AG20443 (cell line): ENCODE measurements at places on chromosomes 1 and 21.

- DNase-seq: no peak
Observed at GRCh38 chr1:191279266-191279800, 801.7 kb upstream of the BRINP3 start.

- no peak for DNase-seq
Observed at GRCh38 chr1:34263406-34263805, 86.7 kb downstream of the C1orf94 start.

- no peak for DNase-seq
Observed at GRCh38 chr1:167628741-167629515, 1.1 kb upstream of the RCSD1 start.

DNA sequence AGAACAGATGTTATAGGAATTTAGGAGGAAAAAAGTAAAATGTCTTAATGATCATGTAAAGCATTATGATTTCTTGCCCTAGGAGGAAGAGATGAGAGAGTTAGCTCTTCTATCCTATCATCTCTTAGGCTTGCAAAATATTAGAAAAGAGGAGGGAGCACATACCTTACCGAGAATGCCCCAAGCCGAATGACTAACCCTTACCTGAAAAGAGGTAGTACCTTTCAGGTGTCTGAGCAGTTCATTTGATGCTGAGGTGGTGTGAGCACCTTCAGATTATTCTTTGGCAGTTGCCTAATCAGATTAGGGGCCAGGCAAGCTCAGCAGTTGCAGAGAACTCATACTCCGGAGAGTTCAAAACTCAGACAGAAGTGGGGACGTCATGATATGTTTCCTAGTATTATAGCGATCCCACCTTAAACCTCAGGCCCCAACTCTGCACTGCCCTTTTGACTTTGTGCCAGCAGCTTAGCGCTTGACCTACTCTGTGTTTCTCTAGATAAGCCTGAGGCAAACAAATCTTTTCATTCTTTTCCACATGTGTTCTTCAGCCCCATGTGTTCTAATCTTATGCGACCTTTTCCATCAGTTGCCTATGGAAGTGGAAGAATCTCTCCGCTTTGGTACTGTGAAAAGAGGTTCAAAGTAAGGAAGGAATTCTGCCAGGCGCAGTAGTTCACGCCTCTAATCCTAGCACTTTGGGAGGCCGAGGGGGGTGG, 52.5 kb downstream of the ATP2B4 start:
- no peak for DNase-seq

DNA sequence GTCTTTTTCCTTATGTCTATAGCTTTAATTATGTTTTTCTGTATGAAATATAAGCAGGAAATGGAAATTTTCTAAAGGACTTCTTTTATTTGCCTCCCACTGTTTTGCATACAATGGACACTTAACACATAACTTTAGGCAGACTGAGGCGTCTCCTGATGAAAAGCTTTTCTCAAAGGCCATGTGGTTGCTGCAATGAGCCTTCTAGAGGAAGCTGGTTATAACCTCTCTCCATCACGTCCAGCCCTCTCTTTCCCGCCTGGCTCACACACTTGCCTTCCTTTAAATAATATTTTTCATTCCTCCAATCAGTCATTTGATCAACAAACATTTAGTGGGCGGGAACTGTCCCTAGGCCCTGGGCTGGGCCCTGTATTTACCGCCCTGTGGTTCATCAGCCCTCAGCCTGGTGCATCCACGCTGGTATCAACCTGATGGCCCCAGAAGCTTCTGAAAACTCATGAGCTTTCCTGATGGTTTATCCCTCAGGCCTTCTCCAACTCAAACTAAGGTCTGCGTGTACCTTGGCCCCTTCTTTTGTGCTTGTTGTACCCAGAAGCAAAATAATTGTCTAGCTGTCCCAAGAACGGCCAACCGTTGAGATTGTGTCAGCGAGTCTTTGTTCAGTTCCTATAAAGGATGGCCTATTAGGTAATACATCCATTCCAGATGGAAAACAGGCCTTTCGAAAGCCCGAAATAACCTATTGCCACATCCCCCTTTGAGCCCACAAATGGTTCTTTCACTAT, 75.3 kb upstream of the LYST start:
- DNase-seq: peak; percentile 34

- DNase-seq: no peak
Observed at GRCh38 chr21:40433538-40433937, 413.4 kb downstream of the DSCAM start.

DNA sequence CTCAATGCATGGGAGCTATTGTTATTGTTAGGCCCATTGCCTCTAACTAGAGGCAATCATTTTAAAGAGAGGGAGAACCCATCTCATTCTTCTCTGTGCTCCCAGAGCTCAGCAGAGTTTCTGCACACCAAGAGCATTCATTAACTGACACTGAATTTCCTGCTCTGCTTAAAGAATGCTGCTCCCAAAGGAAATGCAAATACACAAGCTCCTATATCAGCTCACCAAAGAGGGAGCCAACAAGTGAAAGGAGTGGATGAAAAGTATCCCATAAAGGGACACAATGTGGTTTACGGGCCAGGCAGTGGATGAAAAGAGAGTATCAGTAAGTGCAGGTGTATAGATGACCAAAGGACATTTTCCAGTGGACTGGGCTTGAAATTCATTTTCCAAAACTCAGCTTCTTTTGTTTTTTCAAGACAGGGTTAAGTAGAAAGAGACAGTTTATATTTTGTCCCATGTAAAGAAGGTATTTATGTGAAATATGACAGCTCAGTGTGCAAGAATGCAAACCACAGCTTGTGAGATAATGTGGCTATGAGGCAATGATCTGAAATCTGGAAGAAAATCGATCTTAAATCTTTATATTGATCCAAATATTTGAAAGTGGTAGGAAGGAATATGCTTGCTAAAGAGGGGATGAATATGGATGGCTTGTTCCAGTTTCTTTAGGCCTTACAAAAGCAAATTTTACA, 207.7 kb upstream of the CAMK1G start:
- DNase-seq: no peak

DNA sequence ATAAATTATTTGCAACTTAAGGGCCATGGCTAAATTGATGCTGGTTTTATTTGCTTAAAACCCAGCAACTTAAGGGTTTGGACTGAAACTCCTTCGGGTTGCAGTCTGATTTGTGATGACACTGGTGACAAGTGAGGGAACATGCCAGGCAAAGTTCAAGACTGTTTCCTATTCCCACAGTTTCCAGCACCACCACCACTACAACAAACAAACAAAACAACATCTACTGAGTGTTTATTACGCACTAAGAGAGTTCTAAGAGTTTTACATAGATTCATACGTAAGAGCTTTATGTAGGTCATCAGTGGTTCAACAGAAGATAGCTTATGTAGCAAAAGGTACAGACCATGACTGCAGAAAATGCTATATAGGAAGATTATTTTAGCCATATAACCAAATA, 1582.1 kb downstream of the BRINP3 start:
- no peak for DNase-seq

DNA sequence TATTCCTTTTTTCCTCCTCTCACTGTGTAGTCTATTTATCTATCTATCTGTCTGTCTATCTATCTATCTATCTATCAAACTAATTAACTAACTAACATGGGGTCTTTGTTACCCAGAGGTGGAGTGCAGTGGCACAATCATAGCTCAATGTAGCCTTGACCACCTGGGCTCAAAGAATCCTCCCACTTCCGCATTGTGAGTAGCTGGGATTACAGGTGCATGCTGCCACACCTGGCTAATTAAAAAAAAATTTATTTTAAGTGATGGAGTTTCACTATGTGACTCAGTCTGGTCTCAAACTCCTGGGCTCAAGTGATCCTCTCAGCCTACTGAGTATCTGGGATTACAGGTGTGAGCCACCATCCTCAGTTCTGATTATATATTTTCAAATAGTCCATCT, 71.4 kb downstream of the CCDC18 start:
- no peak for DNase-seq

GRCh38 chr1:53345996-53346813, 18.3 kb upstream of the LRP8 start:
- no peak for DNase-seq

DNA sequence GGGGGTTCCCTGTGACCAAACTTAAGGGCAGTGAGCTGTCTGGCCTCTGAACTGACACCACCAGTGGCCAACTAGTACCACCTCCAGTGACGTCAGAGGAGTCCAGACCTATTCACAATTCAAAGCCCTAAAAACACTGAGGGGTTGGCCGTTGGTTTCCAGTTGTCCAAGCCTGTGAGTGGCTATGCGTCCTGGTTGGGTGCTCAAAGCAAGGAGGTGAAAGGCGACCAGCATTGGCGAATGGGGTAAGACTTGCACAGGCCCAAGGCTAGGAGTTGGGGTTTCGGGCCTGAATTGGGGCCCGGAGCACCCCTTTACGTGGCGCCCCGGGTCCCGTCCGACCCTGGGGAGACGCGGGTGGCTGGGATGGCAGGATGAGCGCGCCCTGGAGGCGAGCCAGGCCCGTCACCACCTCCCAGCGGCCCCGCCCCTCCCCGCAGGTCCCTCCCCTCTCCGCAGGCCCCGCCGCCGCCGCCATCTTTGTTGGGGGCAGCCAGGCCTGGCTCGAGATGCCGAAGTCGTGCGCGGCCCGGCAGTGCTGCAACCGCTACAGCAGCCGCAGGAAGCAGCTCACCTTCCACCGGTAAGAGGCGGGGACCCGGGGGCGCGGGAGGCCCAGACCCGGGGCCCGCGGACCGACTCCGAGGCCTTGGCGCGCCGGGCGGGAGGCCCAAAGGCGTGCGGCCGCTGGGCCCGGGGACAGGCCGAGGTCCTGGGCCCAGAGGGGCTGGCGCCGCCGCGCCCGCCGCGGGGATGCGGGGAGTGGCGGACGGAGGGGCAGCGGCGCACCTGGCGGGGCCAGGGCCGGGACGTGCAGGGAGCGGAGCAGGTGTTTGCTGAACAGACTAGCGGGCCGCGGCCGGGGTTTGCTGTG, at the start of gene THAP3:
Gene THAP3 (plus strand): TSS at position 159 of the 874 bp plus-strand sequence. CDS start 351 bp downstream, at position 510.
- peak; percentile 95 for DNase-seq

DNA sequence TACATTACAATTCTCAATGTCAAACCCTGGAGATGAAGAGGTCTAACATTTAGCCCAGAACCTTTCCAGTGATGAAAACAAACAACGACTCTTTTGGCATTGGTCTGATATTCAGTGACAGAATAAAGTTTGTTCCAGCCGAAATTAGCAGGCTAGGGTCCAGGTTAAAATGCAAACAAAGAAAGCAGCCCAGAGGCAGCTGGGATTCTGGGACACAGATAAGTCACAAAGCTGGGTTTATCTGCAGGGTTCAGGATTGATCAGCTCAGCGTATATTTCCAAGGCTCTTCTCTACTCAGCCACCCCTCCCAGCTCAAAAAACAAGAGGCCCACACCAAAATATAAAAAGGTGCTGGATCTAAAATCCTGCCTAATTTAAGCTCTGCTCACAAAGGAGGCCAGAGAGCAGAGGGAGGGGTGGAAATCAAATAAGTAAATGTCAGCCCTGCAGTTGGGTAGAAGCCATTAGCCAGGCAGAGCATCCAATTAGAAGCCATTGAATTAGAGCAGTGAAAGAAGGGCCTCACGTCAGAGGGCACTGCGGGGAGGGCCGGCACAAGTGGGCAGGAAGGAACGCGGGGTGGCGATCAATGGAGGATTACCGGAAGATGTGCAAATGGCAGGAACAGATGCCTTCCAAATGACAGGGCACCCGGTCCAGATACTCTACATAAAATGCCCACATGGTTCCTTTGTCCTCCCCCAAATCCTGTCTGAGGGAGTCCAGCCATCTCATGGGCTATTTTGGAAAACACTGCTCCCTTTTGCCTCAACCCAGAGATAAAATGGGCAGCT, 3.2 kb upstream of the KLHDC8A start:
- DNase-seq: no peak

DNA sequence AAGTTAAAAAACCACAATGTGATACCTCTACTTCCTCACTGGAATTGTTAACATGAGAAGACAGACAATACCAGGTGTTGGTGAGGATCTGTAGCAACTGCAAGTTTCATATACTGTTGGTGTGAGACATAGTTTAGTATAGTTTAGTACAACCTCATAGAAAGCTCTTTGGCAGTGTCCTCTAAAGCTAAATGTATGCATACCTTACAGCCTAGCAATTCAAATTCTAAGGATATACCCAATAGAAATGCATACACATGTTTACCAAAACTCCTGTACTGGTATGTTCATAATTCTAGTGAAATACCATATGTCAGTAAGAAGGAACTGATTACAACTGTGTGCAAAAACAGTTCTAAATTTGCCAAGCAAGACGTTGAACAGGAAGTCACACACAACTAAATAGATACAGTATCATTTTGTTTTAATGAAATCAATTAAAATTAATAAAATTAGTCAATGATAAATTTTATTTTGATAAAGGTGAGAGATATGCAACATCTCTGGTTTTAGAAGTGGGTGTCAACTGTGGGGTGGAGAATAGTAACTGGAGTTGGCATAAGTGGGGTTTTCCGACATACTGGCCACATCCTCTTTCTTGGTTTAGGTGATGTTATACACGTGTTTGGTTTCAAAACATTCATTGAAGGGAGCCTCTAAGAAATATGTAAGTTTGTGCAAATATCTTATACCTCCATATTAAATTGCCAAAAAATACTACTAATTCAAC, 450.7 kb downstream of the PTPRC start:
- DNase-seq: no peak
